ENCODE measurements at places on chromosomes 2 and 18. TPM values are rescaled to one million over a fixed set of nuclear protein-coding genes. Genes with fewer than 3 reads are reported as not detected.

DNA sequence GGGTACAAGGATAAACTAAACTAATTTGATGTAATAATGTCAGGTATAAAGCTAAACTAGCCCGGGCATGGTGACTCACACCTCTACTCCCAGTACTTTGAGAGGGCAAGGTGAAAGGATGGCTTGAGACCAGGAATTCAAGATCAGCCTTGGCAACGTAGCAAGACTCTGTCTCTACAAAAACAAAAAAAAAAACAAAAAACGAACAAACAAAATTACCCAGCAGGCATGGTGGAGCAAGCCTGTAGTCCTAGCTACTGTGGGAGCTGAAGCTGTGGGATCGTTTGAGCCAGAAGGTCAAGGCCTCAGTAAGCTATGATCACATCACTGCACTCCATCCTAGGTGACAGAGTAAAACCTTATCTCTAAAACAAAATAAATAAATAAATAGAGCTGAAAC is 131.8 kb upstream of the KYNU start:
- no peak for DNase-seq

- no peak for DNase-seq
These were observed 194.2 kb upstream of the HDAC4 start for GRCh38 chr2:239594772-239595608.

- DNase-seq, result no peak
These were observed 2.0 kb downstream of the EDAR start for GRCh38 chr2:108986916-108987510.

DNA sequence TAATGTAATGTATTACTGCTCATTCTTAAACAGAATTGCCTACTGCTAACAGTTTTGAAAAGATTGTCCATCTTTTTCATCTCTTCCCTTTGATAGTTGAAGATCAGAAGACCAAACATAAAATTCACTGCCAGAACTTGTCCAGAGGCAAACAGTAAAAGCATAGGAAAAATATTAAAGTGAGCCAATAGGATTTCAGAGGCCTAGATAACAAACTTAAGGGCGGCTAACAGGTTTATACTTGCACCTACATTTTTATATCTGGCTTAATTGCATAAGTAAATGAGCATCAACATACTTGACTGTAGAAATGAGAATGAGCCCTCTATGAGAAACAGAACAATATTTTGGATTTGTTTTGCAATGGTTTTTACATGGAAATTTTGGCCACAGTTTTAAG is 30.3 kb downstream of the ZC3H15 start:
- DNase-seq, result no peak

DNA sequence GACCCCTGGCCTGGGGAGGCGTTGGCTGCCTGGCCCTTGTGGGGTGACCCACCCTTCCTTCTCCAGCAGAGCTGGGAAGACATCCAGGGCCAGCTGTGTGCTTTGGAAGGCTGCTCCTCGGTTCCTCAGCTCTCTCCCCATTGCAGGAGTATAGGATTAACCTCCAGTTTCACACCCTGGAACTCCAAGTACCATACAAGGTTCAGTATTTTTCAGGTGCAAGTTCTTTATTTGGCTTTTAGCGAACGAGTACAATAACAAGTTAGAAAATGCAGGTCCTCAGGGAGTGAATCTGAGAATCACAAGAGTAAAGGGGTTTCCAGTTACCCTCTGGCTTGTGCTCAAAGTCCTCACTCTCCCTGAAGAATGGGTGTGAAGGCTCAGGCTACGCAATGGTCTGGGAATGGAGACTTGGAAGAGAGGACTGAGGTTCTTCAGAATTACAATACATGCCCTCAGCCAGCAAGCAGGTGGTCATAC is 101.2 kb downstream of the APOB start:
- no peak for DNase-seq

- DNase-seq, result no peak
These were observed 71.6 kb downstream of the SDC1 start for GRCh38 chr2:20153131-20153851.

The BMPR2 gene
- total RNA-seq, result 36.7 TPM

- DNase-seq, result no peak
These were observed 319 bp downstream of the ZSCAN30 start for GRCh38 chr18:35289727-35290093.

- DNase-seq, result no peak
These were observed 139.1 kb downstream of the VAPA start for GRCh38 chr18:10052871-10053270.

- no peak for DNase-seq
These were observed 79.7 kb downstream of the MRPS9 start for GRCh38 chr2:105117565-105117964.

DNA sequence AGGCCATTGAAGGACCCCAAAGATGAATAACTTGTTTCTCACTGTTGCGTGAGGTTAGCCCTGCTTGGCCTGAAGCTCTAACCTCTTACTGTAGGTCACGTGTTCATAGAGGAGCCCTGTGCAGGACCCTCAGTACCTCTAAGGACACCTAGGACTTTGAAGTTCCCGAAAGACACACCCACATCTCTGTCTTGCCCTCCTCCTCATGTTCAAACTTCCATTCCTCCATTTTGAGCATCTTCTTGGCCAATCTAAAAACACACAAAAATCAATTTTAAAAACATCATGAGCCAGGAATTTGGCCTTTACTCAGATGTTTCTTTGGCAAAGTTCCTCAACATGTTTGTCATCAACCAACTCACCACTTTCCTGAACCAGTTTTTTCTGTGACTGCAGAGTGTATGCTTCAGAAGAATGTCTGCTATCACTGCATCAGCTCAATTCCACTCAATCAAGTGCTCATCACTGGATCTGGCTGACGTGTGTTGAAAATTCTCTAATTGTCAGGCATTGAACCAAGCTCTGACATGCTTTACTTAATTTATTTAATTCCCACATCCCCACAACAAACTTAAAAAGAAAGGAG is 101.6 kb downstream of the AP1S3 start:
- DNase-seq, result no peak

GRCh38 chr2:127067620-127068350 is 39.2 kb downstream of the BIN1 start:
- DNase-seq, result peak; percentile 44

Measured in progenitor cell of endocrine pancreas (in vitro differentiated cells).